ENCODE measurements at places on chromosomes 6 and 20.

- no peak for DNase-seq
Observed at GRCh38 chr20:63456429-63457284, 15.8 kb downstream of the KCNQ2 start.

GRCh38 chr6:122825163-122825562, 36.1 kb downstream of the SMPDL3A start:
- no peak for DNase-seq

DNA sequence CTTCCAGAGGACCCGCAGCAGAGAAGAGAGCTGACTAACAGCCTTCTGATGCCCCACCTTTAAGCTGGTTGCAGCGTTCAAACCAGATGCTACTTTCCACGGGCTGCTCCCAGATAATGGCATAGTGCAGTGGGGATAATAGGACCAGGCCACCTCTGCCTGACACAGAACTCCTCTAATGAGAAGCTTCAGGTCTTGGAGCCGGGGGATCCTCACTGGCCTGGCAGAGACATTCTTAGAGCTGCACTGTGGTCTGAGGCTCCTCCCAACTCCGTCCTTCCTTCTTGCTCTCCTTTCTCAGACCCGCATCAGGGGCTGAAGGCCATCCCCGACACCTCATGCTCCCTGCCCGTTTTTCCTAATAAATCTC, 206.6 kb upstream of the MARCKS start:
- DNase-seq: no peak

DNA sequence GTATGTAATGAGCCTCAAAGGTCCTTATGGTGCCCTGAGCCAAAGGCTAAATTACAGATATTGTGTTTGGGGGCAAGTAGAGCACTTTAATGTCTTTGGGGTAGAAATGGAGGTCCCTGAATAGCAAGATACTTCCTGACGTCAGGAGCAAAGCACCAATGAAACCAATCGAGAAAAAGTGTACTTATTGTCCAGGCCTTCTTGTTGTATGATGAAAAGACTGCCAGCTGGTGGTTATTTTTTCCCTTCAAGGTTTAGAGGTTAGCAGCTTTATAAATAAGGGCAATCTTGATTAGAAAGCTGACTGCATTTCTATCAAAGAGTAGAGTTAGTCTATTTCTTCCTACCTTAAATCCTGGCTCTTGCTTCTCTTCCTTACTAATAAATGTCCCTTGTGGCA, 76.1 kb upstream of the HSF2 start:
- DNase-seq: no peak

DNA sequence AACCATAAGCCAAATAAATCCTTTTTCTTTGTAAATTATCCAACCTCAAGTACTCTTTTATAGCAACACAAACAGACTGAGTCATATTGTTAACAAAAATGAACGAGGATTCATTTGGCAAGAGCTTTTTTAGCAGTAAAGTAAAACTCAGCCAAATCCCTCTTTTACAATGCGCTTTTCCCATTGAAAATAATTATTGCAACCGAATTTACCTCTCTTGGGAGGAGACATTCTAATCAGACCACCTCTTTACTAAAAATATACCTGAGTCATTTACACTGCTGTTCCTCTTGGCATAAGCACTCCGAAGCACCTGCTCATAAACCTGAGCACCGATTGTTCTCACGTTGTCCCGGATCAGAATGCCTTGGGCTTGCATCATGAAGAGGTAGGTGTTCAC, 57.4 kb downstream of the B4GALT5 start:
- DNase-seq: no peak

GRCh38 chr6:14944593-14944992, 301.3 kb upstream of the JARID2 start:
- DNase-seq: no peak

DNA sequence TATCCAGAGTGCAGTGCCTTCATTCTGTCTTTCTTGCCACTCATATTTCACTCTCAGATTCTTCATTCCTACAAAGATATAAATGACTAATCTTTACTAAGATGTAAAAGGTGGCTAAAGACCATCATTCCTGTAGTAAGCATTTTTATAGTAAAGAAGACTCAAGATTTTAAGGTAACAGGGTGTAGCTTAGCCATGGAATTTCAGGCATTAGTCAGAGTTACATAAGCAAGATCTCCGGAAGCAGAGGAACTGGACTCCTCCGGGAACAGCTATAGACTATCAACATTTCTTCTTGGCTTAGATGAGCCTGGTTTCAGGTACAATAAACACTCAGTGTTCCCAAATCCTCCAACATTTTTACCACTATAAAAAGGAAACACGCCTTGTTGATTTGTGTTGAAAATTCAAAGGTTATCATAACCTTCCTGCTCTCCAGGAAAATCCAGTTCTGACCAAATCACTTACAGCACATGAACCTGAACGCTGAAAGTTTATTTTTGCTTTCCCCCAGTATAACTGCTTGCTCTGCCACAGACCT, 23.7 kb downstream of the SERPINB1 start:
- no peak for DNase-seq

DNA sequence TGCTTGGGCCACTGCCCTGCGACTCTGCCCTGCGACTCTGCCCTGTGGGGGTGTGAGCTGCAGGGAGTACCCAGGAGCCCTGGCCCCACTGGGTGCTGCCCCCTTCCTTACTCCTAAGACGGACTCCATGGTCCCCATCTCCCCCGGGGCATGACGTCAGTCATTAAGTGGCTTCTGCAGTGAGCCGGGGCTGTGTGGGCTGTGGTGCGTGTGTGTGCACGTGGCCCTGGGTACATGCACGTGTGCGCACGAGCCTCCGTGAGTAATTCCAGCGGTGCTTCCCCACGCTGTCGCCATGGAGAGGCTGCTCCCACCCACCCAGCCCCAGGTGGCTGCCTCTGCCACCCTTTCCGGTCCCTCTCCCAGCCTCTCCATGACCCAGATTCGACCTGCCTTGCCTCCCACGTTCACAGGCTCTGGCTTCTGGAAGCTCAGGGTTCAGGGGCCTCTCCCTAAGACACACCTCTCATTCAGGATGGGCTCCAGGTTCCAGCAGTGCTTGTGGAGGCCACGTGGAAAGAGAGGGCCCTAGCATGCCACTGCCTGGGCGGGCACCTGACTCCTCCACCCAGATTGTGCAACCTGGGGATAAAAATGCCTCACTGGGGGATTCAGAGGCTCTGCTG, 88.3 kb downstream of the DLGAP4 start:
- DNase-seq: no peak

DNA sequence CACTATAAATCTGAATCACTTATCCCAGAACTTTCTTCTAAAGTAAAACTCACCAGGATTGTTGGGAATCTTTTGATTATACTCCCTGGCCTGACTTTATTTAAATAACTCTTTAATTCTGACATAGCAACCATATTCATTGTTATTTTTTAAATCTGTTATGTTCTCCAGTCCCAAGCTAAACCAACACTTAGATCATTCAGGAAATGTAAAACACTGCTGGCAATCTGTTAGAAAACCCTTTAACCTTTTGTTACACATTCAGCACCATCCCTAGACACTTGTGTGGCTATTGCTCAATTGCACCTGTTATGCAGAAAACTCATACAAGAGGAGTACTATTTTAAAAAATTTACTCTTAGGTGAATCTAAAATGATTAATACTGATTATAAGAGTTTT, 101.8 kb upstream of the NHSL1 start:
- no peak for DNase-seq
